BE2C (cell line): ENCODE measurements at places on chromosomes 2 and 18.

DNA sequence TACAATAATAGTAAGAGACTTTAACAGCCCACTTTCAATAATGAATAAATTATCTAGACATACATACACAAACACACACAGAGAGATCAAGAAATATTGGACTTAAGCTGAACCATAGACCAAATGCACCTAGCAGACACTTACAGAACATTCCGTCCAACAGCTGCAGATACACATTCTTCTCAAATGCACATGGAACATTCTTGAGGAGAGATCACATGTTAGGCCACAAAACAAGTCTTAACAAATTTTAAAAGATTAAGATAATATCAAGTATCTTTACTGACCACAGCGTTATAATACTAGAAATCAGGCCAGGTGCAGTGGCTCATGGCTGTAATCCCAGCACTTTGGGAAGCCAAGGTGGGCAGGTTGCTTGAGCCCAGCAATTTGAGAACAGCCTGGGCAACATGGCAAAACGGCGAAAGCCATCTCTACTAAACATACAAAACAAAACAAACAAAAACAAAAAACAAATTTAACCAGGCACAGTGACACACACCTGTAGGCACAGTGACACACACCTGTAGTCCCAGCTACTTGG is 7.4 kb downstream of the CERKL start:
- no peak for DNase-seq

DNA sequence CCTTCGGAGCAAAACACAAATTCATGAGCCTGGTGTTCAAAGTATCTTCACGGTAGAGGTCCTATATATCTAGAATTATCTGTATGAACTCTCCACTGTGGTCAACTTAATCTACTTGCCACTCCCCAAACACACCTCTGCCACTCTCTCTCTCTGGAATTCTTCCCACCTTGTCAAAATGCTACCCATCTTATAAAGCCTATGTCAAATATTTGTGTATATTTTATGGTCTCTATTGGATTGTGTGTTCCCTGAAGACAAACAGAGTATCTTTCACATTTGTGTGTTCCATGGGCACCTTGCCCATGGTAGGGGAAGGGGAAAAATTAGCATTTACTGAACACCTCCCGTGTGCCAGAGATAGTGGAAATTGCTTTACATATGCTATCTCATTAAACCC is 83.2 kb upstream of the ATL2 start:
- DNase-seq, result no peak

DNA sequence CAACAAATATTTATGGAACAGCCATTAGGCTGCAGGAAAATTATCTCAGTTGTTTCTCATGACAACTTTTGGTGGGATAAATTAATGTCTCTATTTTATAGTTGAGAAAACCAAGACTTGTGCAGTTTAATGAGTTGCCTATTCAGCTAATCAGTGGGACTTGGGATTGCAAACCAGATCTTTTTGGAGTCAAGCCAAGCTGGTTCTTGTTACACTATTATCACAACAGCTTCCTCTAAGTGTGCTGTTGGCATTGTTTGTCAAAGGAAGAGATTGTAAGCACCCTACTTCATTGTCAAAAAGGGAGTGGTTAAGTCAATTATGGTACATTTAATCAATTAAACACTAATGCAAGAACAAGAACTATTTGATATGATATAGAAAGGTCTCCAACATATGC is 119.2 kb downstream of the PAX3 start:
- DNase-seq, result no peak

- DNase-seq, result peak; percentile 12
Measured at GRCh38 chr2:54595999-54596902, 127.2 kb upstream of the EML6 start.

DNA sequence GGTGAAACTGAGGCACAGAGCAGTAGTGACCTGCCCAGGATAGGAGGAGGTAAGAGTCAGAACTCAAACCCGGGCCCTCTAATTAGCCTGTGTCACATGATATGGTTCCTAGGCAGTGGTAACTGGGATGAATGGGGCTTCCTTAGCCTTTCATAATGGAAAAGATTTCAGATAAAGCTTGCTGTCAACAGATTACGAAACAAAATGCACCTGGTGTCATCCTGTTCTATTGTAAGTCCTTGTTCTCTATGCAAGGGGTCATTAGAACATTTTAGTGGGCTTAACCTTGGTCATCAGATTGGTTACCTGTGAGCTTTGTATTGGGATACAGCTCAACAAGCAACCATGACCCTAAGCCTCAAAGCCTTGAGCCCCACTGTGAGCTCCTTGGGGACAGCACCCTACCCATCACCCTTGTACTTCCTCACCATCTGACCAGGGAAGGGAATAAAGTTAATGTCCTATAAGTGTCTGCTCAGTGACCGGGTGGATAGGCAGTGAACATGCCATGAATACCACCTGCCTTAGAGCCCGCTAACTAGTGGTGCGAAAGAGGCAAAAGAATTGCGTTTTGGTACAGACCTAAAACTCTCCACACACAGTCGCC is 70.3 kb upstream of the RMDN2 start:
- DNase-seq, result no peak
